ENCODE measurements at places on chromosomes 3 and 15. TPM values are rescaled to one million over a fixed set of nuclear protein-coding genes. Genes with fewer than 3 reads are reported as not detected.

Gene ACAA1
- 50.9 TPM for total RNA-seq

Gene CRABP1
- total RNA-seq: not detected

Gene TMEM207
- not detected for total RNA-seq

GRCh38 chr3:130963878-130964277, 62.7 kb downstream of the ASTE1 start:
- no peaks in the 10 kb centered on the region for H3K27me3 ChIP-seq
- H3K4me1 ChIP-seq: no peaks in the 10 kb centered on the region
- no peak overlapping the region for H3K4me3 ChIP-seq

- peaks cover 3% of the 10 kb centered on the region for H3K27me3 ChIP-seq
- H3K4me3 ChIP-seq: peak within 1 kb of the TSS; percentile 25
- DNase-seq: no peak
Observed at GRCh38 chr3:6860954-6861624, at the start of gene GRM7. GRM7 (plus strand) TSS chr3:6861115.

DNA sequence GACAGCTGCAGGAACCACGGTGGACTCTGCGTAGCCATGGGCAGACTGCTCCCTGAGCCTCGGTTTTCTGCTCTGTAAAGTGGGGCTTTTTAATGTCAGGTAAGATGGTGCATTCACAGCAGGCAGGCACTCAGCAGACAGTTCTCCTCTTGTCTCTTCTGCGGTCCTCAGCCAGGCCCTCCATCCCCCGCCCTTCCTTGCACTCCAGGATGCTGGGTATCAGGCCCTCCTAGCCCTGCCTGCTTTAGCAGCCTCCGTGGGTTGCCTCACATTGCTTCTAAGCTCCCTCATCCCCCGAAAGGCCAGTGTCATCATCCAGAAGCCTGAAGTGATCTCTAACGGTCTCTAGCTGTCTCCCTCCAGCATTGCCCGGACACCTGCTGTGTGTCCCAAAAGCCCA, 115.7 kb downstream of the WNT7A start:
- no peaks in the 10 kb centered on the region for H3K36me3 ChIP-seq
- H3K27me3 ChIP-seq: no peaks in the 10 kb centered on the region
- no peak for DNase-seq
- no peak overlapping the region for H3K4me3 ChIP-seq
- no peaks in the 10 kb centered on the region for H3K4me1 ChIP-seq
- H3K27ac ChIP-seq: no peak overlapping the region

- no peaks in the 10 kb centered on the region for H3K27me3 ChIP-seq
- no peak for DNase-seq
- H3K4me3 ChIP-seq: no peak overlapping the region
- H3K4me1 ChIP-seq: peaks cover 8% of the 10 kb centered on the region
- H3K36me3 ChIP-seq: no peaks in the 10 kb centered on the region
Observed at GRCh38 chr3:111808439-111808838, 50.6 kb upstream of the PHLDB2 start.

GRCh38 chr3:82044930-82045705, 283.7 kb upstream of the GBE1 start:
- no peak overlapping the region for H3K4me3 ChIP-seq
- no peaks in the 10 kb centered on the region for H3K27me3 ChIP-seq
- H3K4me1 ChIP-seq: no peaks in the 10 kb centered on the region
- no peak for DNase-seq

DNA sequence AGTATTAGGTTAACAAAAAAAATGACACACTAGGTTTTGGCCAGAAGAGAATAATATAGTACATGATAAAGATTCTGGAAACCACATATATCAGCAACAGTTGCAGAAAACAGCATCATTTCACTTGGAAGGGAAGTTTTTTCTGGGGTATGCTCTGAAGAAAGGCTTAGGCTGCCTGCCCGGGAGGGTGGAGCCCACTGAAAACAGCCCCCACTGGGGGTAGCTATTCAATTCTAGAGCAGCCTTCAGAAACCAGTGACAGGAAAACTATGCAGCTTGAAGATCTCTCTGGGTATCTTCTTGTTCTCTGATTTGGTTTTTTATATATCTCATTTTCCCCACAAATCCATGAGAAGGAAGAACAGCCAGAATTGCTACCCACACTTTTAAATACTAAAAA, 43.2 kb downstream of the ZMAT3 start:
- H3K4me3 ChIP-seq: no peak overlapping the region
- H3K27me3 ChIP-seq: no peaks in the 10 kb centered on the region
- peaks cover 8% of the 10 kb centered on the region for H3K36me3 ChIP-seq

GRCh38 chr3:32261545-32261944, 23.1 kb downstream of the CMTM8 start:
- no peaks in the 10 kb centered on the region for H3K4me1 ChIP-seq
- no peak overlapping the region for H3K27ac ChIP-seq
- H3K36me3 ChIP-seq: no peaks in the 10 kb centered on the region
- no peak for DNase-seq
- no peaks in the 10 kb centered on the region for H3K27me3 ChIP-seq
- H3K4me3 ChIP-seq: no peak overlapping the region

Measured in right atrium auricular region (tissue), 2 donors.